COR-L47 (cell line): ENCODE measurements at places on chromosomes 3 and 15.

DNA sequence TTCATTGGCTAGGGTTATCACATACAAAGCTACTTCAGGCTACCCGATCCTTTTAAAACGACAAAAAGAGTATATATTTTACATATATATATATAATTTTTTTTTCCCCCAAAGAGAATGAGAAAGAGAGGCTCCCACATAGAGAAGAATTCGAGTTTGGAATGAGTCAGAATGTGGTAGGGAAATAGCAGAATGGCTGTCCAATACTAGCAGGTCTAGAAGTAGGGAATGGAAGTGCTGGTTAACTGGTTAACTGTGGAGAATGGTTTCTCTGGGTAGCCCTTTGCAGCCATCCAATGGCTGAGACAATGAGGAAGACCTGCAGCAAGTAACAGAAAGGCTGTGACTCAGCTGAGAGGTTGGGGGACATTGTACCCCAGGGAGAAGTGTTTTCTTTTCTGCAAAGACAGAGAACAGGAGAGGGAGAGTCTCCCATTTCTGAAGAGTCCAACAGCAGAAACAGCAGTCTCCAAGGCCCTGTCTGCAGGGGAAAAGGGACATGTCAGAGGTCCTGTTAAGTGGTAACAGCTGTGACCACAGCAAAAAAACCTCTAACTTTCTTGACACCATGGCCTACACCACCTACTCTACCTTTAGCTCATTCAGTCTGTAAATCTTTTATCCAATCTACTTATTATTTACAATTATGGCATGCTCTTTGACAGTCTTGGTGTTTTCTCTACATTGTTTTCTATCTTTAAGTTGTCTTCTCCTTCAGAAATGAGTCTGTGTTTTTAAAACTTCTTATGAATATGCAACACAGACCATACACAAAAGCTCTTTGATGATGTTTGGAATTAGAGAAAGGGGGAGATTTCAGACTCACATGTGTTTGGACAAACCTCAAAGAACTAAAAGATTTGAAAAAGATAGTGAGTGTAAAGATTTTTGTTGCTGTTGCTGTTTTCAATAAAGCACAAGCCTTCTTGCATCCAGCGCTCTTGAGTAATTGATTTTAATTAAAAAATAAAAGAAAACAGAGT is 116.1 kb upstream of the SLC7A14 start:
- no peak for DNase-seq

- no peak for DNase-seq
These were observed 150.2 kb downstream of the ATP10A start for GRCh38 chr15:25712961-25713355.

GRCh38 chr15:48702569-48703236 is 57.2 kb upstream of the FBN1 start:
- DNase-seq = no peak

DNA sequence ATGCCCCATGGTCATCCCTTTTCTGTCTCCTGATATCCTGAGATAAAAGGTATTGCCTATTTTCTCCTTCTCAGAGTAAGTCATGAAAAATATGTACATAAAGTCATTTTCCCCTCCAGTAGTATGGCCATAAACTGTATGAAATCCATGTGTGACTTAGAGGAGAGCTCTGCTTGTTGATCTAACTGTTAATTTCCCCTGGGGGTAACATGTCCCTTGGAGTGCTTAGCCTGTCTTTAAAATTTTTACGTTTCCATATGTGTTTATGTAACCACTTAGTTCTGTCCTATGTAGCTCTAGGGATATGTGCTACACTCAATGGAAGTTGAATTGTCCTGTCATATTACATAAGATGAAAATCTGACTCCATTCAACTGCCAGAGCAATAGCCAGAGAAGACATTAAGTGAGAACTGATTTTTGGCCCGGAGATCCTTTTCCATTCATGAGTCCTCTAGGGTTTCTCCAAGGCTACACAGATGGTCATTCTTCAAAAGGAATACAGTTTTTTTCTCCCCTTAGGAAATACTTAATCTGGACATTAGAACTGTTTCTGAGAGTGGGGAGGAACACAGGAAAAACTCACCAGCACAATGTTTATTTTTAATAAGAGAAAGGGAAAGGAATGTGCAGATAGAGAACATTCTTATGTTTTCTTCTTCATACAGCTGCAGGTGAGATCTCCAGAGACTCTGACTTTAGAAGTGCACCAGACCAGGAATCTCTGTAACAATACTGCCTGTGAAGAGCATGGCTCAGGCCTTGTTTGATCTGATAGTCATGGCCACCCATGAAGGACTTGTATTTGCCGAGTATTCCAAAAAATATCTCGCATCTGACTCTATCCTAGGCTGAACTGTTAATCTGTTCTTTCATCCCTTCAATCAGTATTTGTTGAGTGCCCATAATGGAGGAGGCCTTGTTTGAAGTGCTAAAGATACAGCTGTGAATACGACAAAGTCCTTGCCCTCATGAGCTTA is 29.8 kb upstream of the CLRN1 start:
- no peak for DNase-seq

DNA sequence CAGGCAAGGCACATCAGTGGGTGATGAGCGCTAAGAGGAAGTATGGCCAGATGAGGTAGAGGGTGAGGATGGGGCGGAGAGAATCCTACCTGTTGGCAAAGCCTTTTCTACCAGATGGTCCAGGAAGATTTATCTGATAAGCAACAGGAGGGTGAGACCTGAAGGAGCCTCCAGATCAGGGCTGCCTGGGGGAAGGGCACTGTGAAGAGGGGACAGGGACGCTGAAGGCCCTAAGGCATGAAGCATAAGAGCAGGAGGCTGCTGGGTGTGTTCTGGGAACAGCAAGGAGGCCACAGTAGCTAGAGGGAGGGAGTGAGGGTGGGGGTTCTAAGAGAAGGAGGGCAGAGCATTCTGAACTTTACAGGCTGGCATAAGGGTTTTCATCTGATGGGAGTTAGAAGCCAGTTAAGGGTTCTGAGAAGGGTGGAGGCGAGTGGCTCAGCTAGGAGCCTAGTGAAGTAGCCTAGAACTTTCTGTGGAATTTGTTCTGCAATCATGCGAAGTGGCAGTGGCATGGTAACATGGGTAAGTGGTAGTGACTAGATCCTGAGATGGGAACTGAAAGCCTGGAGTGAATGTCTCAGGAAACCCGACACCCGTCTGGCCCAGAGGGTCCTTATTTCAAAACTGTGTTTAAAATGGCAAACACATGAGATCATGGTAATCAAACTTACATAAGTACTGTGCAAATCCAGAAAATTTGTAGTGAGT is 29.9 kb downstream of the CGNL1 start:
- DNase-seq = no peak

DNA sequence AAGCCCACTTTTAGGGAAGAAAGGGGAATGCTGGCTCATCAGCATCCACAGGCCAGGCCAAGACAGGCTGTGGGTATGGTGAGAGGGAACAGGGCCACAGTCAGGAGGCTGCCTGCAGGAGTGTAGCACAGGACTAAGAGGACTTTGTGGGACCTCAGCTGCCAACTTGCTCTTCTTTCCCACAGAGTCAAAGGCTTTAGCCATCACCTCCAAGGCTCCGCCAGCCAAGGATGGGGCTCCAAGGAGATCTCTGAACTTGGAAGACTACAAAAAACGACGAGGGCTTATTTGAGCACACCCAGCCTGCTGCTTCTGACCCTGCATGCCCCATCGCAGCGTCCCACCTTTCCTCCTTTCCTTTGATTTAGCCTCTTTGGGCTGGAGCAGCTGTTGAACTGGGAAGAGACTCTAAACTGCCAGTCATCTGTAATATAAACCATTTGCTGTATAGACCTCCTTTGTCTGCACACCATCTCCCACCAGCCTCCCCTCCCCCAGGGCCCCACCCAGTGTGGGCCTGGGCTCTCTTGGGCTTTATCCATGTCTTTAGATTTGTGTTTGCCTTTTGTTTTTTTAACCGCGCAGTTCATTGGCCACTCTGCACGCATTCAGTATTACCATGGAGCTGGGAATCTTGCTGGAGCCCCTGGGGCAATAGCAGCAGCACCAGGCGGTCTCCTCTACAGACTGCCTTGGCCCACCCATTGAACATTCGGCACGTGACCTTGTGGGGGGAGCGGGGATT is 13.1 kb upstream of the ITPKA start:
- DNase-seq = no peak

DNA sequence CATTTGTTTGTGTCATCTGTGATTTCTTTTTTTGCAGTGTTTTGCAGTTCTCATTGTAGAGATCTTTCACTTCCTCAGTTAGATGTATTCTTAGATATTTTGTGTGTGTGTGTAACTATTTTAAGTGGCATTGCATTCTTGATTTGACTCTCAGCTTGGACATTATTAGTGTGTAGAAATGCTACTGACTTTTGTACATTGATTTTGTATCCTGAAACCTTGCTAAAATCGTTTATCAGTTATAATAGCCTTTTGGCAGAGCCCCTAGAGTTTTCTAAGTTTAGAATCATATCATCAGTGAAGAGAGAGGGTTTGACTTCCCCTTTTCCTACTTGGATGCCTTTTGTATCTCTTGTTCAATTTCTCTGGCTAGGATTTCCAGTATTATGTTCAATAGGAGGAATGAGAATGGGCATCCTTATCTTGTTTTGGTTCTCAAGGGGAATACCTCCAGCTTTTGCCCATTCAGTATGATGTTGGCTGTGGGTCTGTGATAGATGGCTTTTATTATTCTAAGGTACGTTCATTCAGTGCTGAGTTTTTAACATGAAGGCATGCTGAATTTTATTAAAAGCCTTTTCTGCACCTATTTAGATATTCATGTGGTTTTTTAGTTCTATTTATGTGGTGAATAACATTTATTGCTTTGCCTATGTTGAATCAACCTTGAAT is 211.7 kb downstream of the MBNL1 start:
- DNase-seq = no peak

DNA sequence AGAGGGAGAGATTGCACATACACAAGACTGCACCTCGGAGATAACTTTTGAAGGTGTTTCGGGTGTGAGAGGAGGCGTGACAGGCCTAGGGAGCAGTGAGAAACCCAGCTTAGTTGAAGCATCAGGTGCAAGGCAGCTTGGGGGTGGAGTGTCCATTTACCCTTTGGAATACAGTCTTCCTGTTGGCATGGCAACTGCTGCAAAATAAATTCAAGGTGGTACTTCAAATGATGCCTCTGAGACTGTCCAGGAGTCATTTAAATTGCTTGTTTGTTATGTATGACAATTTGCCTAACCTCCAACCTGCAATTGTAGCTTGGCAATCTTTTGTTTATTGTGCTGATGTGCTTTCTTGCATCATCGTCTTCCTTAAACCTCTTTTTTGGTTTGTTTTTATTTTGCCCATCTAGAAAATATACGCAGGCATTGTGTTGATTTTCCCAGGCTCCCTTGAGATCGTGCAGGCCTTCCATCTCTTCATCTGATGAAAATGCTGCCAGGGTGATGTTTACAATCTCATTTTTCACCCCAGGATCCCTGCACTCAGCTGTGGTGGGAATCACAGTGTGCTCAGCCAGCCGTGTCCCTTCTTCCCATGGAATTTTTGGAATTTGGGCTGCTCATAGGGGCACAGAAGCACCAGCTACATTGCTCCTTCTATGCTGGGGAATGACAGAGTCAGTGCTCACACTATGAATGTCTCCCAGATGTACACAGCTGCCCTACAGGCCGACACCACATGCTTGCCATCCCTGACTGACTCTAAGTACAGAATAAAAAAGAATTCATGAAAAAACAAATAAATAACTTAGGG is 583.1 kb upstream of the CFAP20DC start:
- peak; percentile 35 for DNase-seq

DNA sequence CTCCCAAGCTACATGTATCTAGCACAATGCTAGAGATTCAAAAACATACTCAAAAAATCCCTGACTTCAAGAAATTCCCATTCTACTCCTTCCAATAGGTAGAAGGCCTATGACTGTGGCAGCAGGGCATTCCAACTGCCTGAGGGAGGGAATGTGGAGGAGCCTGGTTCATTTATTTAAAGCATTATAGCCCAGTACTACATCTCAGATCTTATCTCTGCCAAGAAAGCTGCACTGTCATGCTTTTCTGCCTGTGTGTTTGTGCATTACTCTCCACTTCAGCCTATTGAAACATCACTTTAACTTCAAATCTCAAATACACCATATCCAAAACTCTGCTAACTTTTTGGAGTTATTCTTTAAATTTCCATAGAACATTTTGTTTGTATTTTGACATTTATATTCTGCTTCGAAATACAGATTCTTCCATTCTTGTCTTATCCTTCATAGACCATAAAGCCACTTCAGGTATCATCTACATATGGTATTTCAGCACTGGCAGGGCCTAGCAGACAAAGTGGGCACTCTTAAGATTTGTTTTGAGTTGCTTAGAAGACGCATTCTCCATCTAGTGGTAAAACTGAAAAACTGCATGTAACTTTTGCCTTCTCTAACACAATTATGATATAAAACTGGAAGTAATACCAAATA is 59.1 kb upstream of the NEDD4 start:
- DNase-seq = peak; percentile 28

GRCh38 chr15:68408971-68409370 is 23.0 kb downstream of the ITGA11 start:
- no peak for DNase-seq

DNA sequence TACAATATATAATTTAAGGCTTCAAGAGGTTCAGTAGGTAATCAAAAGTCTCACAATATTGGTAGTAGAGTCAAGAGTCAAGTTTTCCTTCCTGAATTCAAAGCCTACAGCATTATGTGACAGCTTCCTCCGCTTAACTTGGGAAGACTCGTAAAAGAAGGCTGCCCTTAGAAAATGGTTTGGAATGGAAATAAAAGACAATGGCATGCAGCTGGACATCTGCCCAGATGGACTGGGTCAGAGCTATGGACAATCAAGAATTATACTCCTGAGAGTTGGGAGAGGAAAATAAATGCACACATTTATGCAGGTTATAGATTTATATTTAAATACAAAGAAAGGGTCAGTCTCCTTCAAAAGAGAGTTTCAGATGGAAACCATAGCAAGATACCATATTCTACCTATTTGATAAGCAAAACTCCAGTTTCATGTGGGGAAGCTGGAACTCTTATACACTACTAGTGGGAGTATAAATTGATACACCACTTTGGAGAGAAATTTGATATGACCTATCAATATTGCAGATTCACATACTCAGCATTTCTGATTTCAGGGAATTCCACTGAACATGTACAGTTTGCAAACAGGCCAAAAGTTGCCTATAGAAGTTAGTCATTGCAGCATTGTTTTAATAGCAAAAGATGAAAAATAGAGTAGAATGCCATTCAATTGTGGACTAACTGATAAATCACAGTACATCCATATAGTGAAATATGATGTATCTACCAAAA is 6.1 kb downstream of the CRYBG3 start:
- no peak for DNase-seq

DNA sequence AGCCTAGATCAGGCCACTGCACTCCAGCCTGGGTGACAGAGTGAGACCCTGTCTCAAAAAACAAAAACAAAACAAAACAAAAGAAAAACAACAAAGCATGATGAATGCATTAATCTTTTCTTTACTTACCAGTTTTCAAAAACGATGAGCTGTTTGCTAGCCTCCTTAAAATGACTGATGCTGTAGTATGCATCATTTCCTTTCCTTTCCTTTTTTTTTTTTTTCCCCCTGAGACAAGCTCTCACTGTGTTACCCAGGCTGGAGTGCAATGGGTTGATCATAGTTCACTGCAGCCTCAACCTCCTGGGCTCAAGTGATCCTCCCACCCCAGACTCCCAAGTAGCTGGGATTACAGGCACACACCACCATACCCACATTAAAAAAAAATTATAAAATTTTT is 202.0 kb downstream of the ADAMTSL3 start:
- no peak for DNase-seq
